Left colon (tissue), 2 donors: ENCODE measurements at places on chromosomes 3 and 15.

- peak; percentile 100 for DNase-seq
These were observed 345 bp upstream of the CDV3 start for GRCh38 chr3:133573054-133573628.

DNA sequence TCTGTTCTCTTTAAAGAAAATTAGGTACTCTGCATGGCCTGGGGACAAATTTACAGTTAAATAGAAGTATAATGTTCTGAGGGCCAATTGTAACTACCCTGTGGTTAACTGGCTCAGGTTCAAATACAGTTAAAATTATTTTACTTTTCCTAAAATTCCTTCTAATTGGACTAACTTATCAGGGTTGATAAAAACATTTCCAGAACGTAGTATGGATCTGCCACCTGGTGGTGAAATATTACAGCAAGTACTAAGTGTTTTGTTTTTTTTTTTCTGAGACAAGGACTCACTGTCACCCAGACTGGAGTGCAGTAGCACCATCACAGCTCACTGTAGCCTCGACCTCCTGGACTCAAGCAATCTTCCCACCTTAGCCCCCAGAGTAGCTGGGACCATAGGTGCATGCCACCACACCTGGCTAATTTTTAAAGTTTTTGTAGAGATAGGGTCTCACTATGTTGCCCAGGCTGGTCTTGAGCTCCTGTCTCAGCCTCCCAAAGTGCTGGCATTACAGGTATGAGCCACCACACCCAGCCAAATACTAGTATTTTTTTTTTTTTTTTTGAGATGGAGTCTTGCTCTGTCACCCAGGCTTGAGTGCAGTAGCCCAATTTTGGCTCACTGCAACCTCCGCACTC is 29.2 kb downstream of the NEO1 start:
- DNase-seq: no peak

GRCh38 chr3:41356775-41357174 is 157.5 kb downstream of the CTNNB1 start:
- no peak for DNase-seq

DNA sequence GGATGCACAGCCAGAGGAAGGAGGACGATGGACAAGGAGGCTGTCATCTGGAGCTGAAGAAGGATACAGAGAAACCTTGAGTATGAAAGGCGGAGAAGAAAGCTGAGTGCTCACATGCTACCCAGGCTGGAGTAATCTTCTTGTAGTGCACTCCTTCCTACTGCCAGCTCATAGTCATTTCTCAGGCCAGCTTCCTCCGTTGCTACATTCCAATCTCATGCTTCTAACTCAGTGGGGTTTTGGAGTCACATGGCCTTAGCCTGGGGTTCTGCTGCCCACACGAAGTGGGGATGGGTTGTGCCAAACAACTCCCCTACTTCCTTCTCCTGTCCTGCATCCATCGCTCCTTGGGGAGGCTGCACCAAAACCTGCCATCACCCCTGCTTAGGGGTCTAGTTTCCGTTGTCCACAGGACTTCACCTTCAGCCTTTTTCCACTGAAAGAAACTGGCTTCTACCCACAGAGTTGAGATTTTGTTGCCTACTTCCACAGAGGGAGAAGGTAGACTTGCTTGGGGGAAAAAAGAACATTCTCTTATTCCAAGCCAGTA is 239.9 kb downstream of the EPHB1 start:
- DNase-seq: no peak
